ENCODE measurements at places on chromosomes 2 and 18. TPM values are rescaled to one million over a fixed set of nuclear protein-coding genes. Genes with fewer than 3 reads are reported as not detected.

GRCh38 chr2:189561371-189562038 lies 19.1 kb downstream of the SLC40A1 start:
- no peak for DNase-seq

- DNase-seq, result no peak
Measured at GRCh38 chr2:30029804-30030203, 108.4 kb upstream of the ALK start.

DNA sequence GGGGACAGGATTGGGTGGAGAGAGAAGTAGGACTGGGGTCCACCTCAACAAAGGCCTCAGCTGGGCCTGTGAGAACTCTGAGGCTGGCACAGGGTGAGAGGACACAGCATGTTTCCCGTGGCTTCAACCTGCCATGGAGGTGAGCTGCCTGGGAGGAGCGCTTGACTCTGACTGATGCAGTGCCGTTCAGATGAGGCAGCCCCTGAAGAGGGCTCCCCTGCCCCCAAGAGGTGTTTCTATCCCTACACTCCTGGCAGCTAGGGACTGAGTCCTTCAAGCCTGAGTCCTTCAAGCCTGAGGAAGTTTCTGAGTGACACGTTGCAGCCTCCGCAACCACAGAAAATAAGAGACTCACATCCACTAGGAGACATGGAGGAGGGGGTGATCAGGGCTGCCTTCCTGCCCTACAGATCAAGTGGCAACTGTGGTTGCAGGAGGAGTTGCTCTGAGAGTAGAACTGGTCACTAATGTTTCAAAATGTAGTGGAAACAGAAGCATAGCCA lies 49.6 kb upstream of the TMEM177 start:
- DNase-seq, result no peak

DNA sequence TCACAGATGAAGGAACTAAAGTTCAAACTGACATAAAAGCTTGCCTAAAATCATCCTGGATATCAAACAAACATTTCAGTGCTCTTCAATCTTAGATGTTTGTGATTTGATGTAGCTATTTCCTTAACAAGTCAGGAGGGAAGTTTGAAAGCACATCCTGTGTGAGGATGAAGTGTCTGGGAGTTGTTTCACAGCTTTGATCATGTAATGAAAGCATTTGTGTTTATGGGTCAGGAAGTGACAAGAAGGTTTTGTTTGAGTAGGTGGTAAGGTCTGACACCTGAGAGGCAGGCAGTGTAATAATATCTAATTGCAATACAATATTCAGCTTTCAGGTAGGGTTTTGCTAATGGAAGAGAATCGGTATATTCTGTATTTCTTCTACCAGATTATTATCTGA lies 26.0 kb upstream of the CSRNP3 start:
- no peak for DNase-seq

Gene NXPH2
- total RNA-seq, result not detected

DNA sequence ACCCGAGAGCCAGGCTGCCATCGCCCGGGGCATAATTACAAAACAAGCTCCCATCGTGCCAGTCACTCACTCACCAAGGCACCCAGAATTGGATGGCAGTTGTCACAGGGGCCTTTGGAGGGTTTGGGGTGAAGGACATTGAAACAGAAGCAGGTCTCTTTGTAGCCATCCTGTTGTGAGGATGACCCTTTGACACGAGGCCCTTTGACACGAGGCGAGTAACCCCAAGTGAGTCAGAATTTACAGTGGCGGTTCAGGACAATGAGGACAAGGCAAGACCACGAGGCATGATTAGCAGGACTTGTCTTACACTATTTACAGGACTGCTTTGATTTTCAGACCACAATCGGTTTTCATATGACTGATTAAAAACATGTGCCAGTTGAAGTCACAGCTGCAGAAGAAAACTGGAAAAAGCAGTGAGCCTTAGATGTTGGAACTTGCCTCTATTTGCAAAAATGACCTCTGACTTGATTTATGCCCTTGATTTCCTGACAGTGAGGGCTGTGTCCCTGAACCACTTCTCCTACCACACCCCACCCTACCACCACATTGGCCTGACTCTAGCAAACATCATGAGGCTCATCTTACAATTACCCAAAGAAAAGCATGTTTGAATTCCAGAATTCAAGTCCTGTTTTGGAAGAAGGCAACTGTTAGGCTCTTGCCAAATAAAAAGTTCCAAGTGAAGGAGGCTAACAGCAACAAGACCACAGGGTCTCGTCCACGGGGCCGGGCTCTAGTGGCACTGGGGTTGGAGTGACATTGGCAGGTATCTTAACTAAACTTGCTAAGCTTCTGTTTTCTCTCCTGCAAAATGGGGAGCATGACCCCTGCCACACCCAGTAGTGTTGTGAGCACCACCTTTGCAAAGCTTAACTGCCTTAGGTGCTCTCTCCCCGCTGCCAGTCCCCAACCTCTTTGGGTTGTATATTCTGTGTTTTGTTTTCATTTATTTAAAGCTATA lies 64.4 kb upstream of the FOSL2 start:
- no peak for DNase-seq

DNA sequence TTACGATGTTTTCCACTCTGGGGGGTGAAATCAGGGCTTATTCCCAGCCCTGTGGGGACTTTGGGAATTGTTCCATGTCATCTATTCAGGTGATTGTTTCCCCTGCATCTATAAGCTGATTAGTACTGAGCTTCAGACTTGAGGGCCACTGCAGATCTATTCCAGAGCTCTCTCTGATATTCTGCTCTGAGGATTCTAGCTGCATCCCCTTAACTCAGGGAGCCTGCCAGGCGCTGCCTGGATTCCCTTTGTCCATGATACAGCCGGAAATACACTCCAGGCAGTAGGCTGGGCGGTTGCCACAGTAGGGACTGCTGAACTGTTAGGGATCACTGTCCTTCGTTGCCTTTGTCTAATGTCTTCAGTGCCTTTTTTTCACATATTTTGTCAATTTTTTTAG lies 31.3 kb downstream of the PTRHD1 start:
- no peak for DNase-seq

Gene RAB12
- total RNA-seq, result 25.3 TPM

Gene TSGA10
- total RNA-seq, result 20.4 TPM

- DNase-seq, result no peak
Measured at GRCh38 chr2:142320067-142320466, 189.3 kb upstream of the LRP1B start.

- DNase-seq, result no peak
Measured at GRCh38 chr2:40177366-40177765, 274.5 kb downstream of the SLC8A1 start.

DNA sequence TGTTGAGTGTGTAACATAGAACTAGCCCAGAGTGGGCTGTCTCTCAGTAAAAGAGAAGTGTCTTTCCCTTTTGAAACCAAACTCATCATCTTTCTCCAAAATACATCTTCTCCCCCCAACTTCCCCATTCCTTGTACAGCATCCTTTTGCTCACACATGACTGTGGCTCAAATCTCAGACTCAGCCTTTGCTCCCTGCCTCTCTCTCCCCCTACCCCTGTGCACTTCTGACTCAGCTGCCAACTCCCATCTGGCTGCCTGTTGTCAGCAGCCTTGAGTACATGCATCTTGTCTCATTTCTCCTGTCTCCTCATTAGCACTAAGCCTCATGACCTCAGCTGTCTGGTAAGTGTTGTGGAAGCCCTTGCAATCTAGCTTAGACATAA lies 18.1 kb upstream of the MGAT4A start:
- DNase-seq, result no peak

Gene CBLN2
- total RNA-seq, result not detected

Gene ANTXR1
- total RNA-seq, result not detected

DNA sequence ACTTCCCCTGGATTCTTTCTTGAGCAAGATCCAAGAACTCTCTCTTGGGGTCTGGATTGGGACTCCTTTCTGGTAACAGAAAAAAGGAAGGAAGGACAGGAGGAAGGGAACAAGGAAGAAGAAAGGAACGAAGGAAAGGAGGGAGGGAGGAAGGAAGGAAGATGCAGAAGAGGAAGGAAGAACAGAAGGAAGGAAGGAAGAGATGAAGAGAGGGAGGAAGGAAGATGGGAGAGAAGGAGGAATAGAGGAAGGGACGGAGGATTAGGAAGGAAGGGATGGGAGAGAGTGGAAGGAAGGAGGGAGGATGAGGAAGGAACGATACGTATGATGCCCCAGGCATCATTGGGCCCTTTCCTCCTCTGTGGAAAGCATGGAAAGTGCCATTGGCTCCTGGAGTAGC lies 58.6 kb downstream of the CYP26B1 start:
- DNase-seq, result no peak

DNA sequence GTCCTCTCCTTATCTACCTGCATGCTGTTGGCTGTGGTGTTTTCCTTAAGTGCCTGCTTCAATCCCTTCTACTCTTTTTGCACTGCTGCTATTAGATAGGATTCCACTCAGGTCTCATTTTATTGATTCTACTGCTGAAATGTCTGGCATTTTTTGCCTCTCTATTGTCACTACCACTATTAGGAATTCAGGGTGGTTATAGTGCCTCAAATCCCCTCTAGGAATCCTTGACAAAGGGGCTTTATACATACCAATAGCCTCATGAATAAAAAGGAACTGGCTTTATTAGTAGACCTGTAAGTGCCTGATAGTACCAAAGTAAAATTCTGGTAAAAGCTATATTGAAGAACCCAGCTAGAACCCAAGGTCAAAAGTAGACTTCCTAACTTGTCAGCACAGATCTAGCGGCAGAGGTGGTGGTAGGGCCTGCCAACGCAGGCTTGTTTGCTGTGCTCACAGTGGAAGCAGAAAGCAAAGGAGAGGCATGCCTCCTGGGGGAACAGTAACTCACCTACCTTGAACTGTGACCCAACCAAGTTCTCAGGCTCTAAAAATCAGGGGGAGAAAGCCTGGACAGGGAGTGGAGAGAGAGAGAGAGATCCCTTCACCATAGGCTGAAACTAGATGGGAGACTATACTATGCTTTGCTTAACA lies 200.8 kb downstream of the RAB3GAP1 start:
- no peak for DNase-seq

DNA sequence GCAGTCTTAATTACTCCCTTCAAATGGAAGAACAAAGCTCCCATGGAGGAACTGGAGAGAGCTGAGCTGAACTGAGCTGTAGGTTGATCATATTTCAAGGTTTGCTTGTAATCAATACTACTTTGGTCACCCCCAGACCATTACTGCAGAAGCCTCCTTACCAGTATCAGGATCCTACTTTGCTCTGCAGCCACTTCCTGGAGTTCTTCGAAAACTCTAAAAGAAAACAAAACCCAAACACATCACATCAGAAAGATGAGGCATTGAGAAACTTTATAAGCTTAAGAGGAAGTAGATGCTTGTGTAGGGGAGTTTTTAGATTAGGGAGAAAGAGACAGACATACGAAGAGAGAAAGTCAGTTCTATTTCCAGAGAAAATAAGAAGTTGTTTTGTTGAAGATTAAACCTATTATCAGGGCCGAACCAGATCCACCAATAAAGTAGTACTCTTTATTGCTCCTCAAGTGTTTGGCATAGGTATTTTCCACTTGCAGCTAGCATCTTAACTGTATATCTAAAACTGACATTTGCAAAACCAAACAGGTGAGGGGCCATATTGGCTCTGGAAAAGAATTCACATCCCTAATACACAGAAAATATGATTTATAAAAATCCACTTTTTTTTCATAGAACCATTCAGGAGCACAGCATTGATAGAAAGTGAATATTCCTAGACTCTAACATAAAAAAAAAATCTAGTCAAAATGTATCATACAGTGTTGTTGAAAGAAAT lies 166.9 kb upstream of the KLF7 start:
- DNase-seq, result no peak

Gene GULP1
- total RNA-seq, result not detected

DNA sequence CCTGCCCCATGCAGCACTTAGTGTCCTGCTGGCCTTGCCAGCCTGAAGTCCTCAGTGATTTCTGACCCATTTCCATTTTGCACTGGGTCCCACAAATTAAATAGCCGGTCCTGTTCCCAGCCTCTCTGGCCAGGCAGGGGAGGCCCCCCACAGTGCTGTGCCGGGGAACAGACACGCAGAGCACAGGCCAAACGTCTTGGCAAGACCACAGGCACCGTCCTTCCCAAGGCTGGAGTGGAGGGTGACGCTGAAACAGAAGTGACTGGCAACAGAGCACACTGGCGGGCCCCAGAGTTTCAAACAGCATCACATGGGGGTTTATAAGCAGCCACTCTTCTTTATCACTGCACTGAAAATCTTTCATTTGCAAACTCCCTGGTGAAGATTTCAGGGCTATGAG lies 52.2 kb downstream of the EDAR start:
- DNase-seq, result no peak

DNA sequence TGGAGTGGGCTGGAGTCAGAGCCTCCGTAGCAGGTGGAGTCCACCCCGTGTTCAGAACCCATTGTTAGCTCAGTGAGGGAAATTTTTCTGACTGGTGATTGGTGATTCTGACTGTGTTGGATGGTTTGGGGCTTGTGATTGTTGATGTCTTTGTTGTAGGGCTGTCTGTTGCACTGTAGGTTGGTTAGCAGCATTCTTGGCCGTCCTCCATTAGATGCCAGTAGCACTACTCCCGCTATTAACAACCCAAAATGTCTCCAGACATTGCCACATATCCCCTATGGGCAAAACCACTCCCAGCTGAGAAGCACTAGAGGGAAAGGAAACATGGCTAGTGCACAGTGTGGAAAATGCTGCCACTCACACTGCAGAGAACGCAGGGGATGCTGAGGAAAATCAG lies 51.7 kb downstream of the ARMC9 start:
- no peak for DNase-seq

Gene RPE
- 43.3 TPM for total RNA-seq

Gene AMER3
- not detected for total RNA-seq

DNA sequence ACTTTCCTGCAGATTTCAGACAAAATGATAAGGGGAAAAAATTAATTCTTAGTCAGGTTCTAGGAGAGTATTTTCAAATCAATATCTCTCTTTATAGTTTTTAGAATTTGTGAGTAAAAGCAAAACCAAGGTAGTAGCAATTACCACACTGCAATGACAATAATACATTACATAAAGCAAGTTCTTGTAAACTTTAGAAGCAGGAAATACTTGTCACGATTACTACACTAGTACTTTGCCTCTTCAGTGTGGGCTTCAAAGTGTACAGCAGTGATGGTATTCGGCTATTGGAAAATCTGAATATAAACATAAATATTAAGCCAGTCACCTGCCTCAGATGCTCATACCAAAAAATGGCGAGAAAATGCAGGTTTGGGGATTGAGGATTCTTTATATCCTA lies 81.0 kb downstream of the ALPK2 start:
- DNase-seq, result no peak

DNA sequence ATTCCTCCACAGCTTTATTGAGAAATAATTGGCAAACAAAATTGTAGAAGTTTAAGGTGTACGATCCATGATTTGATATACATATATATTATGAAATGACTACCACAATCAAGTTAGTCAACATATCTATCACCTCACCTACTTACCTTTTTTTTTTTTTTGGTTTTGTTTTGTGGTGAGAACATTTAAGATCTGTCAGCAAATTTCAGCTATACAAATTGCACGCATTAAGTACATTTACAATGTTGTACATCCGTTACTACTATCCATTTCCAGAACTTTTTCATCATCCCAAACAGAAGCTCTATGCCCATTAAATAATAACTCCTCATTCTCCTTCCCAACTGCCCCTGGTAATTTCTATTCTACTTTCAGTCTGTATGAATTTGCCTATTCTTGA lies 37.4 kb upstream of the ADCYAP1 start:
- no peak for DNase-seq

All from activated B cell treated with CpG ODN at 0.5 μM for 24 hours (primary cell).